ENCODE measurements at places on chromosomes 2 and 18.
A peak's percentile ranks its signal among the peaks of the same experiment; 100 is the strongest.

- DNase-seq = no peak
Observed at GRCh38 chr2:113190871-113191270, 17.1 kb downstream of the PSD4 start.

DNA sequence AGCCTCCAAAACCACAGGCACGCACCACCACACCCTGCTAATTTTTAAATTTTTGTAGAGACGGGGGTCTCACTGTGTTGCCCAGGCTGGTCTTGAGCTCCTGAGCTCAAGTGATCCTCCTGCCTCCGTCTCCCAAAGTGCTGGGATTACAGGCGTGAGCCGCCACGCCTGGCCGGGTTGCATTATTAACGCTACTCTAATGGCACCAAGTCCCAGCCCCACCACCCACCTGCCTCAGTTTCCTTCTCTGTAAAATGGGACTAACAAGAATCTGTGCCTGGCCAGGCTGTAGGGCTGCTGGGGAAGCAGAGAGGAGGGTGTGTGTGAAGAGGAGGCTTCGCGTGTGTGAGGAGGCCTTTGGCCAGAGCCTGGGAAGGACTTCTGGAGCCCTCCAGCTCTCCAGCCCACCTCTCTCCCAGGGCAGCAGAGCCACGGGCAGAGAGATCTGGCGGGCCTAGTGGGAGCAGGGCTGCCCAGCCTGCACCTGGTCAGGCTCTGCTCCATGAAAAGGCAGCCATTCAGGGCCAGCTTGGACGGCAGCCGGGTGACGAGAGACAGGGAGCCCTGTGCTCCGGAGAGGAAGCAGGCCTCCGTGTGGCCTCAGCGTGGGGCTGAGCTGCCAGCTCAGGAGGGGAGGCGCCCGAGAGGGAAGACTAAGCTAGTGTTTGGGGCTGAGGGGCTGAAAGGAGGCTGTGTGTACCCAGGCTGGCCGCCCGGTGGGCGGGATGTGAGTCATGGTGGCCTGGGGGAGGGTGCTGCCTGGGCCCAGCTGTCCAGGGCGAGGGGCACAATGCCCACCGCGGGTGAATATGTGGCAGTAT, 7.4 kb upstream of the B3GNT7 start:
- no peak for DNase-seq

- peak; percentile 52 for DNase-seq
Observed at GRCh38 chr2:15939556-15939853, 845 bp upstream of the MYCN start.

DNA sequence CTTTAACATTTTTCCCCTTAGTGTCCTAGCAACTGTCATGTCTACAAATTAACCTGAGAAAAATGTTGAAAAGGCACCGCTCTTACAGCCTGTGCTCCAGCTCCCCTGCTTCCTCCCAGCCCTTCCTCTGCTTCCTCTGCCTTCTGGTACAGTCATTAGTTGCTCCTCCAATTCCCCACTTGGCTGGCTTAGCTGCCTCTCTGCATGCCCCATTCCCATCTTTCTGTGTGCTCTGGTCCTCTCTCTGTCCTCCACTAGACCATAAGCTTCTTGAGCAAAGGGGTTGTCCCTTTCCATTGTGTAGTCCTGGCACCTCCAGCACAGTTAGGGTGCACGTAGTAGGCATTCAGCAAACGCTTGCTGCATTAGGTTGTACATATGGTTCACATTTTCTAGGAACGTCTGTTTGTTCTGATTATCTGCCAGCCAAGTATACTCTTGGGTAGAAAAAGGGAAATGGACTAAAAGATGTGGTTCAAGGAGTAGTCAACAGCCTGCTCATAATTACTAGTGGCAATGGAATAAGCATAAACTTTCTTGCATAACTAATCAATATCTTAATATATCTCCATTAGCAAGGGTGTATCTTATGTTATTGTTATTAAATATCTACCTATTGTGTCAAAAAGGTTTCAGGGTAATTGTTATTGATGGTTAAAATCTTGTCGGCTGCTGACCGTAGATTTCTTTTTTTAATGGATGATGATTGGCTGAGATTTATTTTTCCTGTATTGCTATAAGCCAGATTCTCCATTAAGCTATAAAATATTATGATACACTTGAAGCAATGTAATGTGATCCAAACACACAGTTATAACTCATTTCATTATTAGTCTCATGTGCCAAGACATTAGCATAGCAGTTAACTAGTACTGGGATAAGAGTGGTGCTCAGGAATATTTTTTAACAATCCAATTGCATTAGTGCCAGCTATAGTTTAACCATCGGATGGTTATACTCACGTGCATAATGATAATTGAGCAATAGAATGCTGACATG, 340.1 kb downstream of the SLC4A3 start:
- no peak for DNase-seq

DNA sequence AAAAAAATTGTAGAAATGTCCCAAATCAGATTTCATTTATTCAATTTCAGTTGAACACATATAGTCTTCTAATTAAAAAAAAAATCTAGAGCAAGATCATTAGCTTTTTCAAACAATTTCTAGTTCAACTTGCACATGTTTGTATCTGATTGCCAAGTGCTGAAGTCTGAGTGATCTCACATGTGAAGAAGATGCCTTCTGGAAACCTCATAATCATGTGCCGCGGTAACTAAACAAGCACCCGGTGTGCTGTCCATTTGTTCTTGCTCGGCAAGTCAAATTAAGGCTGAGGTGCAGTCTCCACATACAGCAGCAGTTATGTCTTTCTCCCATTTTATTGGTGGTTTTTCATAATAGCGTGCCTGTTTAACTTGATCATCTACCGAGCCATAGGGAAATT, 18.7 kb downstream of the CABLES1 start:
- DNase-seq = no peak

DNA sequence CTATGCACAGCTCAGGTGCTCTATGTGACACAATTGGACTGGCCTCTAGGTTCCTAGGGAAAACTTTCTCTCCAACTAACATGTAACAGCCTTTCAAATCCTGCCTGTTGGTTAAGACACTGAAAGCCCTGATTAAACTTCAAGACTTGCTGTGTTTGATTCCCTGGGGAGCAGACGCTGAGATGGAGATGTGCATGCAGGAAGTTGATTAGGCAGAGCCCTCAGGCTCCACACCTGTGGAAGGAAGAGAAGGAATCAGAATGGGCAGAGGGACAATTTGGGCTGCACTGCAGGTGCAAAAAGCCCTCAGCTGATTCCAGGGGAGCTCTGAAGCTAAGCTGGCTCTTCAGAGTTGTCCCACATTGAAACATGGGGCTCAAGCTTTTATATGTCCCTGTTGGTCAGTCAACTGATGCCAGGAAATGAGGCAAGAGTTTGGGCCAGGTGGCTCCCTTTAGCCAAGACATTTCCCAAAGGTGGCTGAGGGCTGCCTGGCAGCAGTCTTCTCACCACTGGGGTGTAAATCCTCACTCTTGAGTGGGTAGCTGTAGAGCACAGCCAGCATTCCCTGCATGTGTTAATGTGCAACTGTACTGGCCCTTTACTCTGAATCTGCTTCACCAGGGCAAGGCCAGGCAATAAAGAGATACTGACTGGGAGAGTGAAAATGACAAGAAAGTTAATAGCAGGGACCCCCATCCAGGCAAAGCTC, 199.5 kb upstream of the DDX18 start:
- DNase-seq = no peak

DNA sequence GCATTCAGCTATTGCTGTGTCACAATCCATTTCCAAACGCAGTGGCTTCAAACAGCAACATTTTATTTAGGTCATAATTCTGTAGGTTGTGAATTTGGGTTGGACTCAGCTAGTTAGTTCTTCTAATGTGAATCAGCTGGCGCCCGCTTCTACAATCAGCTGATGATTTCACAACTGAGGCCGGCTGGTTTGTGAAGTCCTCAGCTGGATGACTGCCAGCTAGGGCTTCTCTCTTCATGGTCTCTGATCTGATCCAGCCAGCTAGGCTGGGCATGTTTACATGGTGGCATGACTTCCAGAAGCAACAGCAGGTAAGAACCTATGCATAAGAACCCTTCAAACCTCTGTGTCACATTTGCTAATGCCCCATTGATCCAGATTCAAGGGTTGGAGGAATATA, 172.0 kb downstream of the SLC4A10 start:
- no peak for DNase-seq

- DNase-seq = no peak
Observed at GRCh38 chr2:121489284-121489683, 41.4 kb upstream of the RNU4ATAC start.

GRCh38 chr2:69779258-69780001, 37.5 kb downstream of the ANXA4 start:
- DNase-seq = no peak

DNA sequence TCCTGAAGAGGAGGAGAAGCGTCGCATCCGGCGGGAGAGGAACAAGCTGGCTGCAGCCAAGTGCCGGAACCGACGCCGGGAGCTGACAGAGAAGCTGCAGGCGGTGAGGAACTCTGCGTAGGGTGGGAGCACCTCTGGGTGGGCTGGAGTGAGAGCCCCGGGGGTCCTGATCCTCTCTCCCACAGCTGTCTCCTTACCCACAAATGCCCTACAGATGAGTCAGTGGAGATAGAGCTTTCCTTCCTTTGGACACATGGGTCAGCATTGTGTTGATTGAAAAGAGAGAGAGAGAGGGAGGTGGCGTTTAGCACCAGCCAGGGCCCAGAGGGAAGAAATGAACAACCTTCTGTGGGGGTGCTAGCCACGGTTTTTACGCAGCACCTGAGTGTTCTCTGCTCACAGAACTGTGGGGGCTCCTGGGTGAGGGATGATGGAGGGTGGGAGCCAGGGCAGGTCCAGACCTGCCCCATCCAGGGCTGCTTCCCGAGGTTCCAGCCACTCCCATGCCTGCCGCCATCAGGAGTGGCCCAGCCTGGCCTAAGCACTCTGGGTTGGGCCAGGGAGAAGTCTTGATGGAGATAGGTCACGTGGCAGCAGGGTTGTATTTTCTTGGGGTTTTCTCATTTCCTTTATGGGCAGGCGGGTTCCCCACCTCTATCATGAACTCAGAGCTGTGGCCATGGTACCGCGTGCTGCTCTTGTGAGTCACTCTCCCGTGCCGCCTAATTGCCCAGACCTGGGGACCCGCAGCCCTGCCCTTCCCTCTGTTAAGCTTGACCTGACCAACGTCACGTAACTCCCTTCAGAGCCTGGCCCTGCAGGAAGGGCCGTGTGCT, 16.3 kb downstream of the FOSL2 start:
- DNase-seq = no peak

DNA sequence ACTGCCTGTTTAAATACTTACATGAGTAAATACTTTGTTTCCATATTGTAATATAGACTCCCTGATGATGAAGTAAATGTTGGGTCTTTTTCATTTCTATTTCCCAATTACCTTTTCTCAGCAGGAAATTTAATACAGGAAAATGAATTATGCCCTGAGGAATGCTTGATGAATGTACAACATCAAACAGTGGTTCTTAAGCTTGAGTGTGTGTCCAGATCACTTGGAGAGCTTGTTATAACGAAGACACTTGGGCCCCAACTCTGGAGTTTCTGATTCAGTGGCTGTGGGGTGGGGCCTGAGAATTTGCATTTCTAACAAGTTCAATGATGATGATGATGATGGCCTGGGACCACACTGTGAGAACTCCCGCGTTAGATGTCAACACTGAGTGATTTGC, 7.1 kb upstream of the ME2 start:
- DNase-seq = no peak

- no peak for DNase-seq
Observed at GRCh38 chr2:229096409-229097066, 174.5 kb downstream of the PID1 start.

DNA sequence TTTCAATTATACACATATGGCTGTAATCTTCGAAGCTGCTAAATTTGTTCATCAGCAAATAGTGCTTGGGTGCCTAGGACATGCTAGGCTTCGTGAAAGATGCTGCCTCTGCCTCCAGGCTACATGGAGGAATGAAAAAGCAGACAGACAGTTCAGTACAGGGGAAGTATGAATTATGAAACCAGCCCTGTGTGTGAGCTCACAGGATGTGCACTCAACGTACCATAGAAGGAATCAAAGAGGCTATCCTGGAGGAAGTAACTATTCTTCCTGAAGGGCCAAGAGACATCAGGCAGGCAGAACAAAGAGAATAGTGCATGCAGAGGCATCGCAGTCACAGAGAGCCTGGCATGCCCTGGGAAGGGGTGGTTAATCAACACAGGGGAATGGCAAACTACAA, 61.4 kb downstream of the DYM start:
- DNase-seq = no peak

GRCh38 chr2:145546091-145546490, 1026.2 kb upstream of the ZEB2 start:
- DNase-seq = no peak

GRCh38 chr2:31049916-31050588, 88.2 kb downstream of the GALNT14 start:
- DNase-seq = no peak

DNA sequence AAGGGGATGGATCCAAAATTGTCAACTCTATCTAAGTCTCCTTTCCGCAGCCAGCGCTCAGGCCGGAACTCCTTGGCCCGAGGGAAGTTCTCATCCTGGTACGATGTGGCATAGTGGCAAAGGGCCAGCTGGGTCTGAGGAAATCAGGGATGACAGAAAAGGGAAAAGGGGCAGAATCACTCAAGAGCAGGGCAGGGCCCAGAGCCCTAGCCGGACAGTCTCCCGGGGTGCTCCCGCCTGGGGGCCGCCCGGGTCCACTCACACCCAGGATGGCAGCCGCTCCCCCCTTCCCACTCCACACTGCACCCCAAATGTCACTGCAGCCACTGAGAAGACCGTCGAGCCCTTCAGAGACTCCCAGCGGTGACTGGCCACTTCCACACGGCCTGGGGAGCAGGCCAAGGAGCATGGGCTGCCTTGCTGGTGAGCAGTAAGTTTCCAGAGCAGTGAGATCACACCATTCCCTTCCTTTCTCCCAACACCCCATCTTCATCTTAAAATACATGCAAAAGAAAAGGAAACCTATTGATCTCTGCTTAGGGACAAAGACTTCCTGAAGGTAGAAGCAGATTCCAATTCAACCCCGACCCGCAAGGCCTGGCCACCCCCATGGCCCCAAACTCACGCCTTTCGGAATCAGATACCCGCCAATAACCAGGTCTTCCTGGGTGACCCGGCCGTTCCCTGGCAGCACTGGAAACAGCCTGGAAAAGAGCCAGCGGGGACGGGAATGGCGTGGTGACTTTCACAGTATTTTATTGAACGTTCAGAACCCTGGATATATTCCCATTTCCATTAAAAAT, 26.7 kb downstream of the CYP27C1 start:
- DNase-seq = no peak

DNA sequence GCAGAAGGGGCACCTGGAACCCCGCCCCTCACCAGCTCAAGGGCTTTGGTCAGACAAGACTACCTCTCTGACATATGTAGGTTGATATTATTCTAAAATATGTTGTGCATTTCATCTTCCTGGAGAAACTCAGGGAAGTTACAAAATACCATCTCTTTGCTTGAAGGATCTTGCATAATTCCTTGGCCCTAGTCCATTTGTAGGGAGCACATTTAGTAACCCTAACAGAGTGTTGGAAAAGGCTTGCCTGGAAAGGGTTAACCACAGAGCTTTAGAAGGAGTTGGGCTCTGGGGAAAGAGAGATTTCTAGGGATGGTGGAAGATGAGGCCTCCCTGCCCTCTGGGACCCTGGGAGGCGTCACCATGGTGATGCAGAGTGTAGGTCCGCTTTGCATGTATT, 143.0 kb upstream of the SLC1A4 start:
- DNase-seq = no peak

GRCh38 chr2:10914272-10914693, 2.5 kb downstream of the KCNF1 start:
- DNase-seq = no peak

- no peak for DNase-seq
Observed at GRCh38 chr2:3578987-3579386, 3.9 kb downstream of the RPS7 start.

- no peak for DNase-seq
Observed at GRCh38 chr18:3055816-3056215, 42.9 kb upstream of the LPIN2 start.

GRCh38 chr2:39724828-39725144, 54.3 kb downstream of the THUMPD2 start:
- DNase-seq = no peak

All from GM12892 (cell line).